8988T (cell line): ENCODE measurements at places on chromosomes 6 and 20.

DNA sequence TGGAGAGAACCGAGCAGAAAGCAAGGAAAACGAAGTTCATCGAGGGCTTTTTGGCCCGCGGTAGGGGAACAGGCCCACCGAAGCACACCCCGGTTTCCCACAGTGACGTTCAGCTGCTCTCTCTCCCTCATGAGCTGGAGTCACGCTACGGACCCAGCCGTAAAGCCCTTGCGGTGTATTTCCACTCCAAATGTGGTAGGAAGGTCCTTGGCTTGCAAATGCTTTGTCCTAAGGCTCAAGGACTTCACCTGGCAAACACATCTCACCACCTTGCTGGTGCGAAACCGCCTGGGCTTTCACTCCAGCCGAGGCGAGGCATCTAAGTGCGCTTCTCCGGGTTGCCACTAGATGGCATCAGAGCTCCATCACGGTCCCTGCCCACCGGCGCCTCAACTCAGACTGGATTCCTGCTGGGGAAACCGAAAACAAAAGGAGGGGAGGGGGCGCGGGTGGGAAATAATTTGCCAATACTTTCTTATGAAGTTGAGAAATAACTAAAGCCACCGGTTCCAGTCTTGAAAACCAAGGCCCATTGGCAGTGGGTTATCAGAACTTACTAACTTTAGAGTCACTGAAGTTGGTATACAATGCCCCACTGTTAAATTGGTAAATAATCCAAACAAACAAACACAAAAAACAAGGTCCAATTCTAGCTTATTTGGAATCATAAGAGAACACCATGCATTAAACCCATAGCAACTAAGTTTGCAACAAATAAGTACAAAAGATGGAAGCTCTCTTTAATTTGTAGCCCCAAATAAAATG lies 13.4 kb upstream of the FOXC1 start:
- peak; percentile 71 for DNase-seq

DNA sequence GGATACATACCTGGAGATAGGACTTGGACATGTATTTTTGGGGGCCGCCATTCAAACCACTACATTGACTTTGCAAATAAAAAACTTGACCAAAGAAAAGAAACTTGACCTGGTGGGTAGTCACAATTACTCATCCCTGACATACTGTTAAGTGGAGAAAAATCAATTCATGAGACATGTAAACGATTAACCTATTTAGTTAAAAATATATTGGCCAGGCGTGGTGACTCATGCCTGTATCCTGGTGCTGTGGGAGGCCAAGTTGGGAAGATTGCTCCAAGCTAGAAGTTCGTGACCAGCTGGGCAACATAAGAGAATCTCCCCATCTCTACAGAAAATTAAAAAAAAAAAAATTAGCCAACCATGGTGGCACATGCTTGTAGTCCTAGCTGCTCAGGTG lies 2.5 kb upstream of the SRSF12 start:
- no peak for DNase-seq

DNA sequence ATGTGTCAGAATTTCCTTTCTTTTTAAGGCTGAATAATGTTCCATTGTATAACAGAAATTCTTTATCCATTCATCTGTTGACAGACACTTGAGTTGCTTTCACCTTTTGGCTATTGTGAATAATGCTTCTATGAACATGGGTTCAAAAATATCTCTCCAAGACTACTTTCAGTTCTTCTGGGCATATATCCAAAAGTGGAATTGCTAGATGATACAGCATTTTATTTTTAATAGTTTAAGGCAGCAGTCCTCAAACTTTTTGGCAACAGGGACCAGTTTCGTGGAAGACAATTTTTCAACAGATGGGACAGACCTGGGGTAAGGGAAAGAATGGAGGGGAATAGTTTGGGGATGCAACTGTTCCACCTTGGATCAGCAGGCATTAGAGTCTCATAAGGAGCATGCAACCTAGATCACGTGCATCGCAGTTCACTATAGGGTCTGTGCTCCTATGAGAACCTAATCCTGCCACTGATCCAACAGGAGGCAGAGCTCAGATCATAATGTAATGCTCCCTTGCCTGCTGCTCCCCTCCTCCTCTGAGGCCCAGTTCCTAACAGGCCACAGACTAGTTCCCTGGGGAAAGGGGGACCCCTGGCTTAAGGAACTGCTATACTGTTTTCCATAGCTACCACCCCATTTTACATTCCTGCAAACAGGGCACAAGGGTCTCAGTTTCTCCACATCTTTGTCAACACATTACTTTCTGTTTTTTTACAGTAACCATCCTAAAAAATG lies 239.9 kb upstream of the RNF217 start:
- no peak for DNase-seq

- no peak for DNase-seq
Measured at GRCh38 chr6:123777563-123777962, 26.1 kb upstream of the NKAIN2 start.

GRCh38 chr6:79543886-79544285 lies 6.7 kb upstream of the LCA5 start:
- no peak for DNase-seq

DNA sequence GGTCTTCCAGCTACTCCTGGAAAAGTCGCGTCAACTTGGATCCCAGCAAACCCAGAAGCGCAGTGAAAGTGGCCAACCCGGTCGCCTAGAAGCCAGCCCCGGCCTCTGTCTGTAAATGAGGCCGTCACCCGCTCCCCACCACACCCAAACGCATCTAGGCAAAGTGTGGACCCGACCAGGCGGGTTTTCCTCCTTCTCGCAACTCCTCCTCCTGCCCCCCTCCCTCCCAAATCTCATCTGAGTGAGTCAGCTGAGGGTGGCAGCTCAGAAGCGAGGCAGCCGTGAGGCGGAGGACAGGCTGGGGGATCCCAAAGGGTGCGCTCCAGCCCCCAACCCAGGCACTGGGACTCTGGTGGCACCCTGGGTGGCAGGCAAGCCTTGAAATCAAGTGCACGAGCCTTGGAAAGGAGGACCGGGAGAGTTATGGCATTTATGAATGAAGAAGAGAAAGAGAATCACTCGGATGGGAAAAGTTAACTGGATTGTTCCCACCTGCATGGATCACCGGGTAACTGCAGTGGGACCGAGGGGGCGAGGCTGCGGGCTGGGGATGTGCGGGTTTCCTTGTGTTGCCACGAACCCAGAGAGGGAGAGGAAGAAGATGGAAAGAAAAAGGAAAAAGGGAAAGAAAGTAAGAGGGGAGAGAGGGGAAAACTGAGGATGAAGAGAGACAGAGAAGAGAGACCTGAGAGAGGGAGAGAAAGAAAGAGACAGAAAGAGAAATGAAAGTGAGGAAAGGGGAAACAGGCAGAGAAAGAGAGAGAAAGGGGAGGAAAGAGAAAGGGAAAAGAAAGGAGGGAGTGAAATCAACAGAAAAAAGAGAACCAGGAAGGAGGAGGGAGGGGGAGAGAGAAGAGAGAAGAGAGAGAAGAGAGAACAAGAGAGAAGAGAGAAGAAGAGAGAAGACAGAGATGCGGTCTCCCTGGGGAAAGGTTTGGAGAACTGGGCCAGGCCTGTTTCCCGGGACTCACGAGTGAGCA lies at the start of gene APCDD1L:
APCDD1L (minus strand) TSS at position 167 of the 980 bp plus-strand sequence. CDS start 692 bp downstream, outside the sequence.
- peak; percentile 41 for DNase-seq

DNA sequence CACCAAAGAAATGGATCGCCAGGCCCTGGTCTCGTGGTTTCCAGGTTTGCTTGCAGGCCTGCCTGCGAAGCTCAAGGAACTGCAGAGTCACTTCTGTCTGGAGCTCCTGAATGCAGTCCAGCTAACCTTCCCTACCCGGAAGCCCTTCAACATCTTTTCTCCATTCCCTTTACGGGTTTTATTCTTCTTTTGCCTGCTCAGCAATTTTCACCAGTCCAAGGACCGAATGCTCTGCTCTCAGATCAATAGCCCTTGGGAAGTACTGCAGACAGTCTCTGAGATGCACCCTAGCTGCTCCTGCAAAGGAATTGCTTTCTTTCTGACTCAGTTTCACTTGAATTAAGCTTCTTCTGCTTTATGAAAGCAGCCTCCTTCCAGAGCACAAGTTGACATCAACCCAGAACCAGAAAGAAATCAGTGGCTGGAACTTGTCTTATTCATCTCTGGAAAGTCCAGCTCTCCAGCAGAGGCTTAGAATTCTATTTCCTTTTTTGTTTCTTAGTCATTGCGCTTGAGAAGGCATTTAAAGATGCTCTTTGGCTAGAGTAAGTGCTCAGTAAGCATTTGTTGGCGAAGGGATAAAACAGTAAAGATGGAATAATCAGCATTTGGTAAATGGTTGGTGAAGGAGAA lies 18.7 kb upstream of the YWHAB start:
- DNase-seq = no peak

DNA sequence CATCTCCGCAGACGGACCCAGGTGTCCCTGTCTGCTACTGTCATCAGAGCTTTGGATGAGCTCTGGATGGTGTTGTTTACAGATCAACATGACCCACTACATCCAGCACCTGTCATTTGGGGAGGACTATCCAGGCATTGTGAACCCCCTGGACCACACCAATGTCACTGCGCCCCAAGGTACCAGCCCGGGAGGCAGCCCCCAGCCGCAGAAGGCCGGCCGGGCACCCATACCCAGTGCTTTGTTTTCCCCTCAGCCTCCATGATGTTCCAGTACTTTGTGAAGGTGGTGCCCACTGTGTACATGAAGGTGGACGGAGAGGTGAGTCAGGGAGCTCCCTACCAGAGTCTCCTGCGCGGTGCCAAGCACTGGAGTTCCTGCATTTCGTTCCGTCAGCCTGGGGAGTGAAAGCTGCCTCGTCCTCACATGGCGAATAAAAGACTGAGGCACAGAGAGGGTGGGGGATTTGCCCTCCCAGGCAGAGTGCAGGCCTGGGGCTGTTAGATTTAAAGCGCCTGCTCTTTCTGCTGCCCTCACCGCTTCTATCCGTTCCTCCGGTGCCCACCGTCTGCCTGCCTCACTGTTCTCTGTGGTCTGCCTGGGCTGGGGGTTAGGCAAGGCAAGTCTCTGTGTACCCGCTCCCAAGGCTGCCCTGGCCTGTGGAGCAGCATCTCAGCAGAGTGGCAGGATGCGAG lies 14.2 kb downstream of the ERGIC3 start:
- no peak for DNase-seq
